ENCODE measurements at places on chromosomes 3 and 15.

- DNase-seq, result no peak
These were observed 1.1 kb downstream of the ASTE1 start for GRCh38 chr3:131025539-131025938.

- DNase-seq, result no peak
These were observed 180.5 kb upstream of the FEZF2 start for GRCh38 chr3:62553811-62554210.

DNA sequence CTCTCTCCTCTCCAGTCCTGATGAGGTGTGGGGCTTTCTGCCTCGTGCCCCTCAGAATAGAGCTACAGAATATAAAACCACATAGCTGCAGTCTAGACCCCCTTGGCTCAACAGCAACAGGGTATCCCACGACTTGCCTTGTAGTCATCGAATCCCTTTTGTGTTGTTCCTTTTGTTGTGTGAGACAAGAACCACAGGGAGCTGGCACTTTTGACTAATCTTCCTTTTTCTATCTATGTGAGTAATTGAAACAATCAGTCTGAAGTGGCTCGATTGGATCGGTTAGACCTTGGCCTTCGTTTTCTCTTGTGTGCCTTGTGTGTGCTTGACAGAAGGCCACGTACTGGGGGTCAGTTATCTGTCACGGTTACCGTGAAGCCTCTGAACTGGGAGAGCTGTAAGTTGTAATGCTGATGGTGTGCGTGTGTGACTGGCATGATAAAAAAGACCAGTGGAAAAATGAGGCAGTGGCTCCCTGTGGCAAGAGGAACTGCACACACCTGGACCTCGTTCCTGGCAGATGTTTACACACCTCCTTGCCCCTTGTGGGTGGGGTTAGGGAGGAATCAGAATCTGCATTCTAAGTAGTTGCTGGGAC lies 23.2 kb upstream of the IQCF6 start:
- DNase-seq, result no peak

DNA sequence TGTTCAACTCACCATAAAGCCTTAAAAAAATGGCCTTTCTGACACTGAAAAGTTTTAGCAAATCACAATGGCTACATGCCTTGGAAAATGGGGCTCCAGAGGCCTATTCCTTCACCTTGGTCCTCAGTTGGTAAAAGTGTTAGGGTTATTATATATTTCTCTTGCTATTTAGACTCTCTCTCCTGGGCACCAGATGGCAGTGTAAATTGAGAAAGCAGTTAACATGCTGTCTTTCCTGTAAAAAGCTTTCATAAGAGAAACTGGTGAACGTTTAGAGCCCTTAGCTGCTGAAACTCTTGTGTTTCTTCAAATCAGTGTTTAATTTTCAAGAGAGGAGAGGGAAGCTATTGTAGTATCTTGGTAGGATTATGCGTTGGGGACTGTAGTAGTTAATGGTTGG lies 89.9 kb downstream of the LRTM1 start:
- no peak for DNase-seq

DNA sequence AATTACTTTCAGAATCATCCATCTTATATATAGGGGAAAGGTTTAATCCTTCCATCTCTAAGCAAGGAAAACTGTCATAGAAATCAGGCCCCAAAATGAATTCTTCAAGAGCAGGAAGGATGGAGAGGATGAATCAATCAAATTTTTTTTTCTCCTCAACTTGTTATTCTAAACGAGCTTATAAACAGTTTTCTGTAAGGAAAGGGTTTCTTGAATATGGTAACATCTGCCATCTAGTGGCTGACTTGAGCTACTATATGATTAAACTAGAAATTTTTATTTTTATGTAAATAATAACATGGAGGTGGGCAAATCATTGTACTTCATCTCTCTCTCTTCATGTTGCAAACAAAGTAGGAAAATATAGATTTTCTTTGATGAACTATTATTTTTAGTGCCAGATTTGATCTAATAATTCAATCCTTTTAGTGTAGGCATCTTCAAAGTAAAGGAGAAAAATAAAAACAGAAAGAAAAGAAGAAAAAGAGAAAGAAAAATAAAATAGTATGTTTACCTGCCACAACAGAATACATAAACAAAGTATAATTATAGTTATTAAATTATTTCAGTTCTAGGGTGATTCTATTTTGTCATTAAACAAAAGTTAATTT lies 146.6 kb downstream of the SERPINI1 start:
- DNase-seq, result no peak

- DNase-seq, result no peak
These were observed 59.7 kb upstream of the LRRN1 start for GRCh38 chr3:3739330-3740060.

GRCh38 chr3:167450195-167450594 lies 23.6 kb downstream of the SERPINI2 start:
- DNase-seq, result no peak

- DNase-seq, result no peak
These were observed 24.9 kb upstream of the KBTBD12 start for GRCh38 chr3:127889976-127890650.

DNA sequence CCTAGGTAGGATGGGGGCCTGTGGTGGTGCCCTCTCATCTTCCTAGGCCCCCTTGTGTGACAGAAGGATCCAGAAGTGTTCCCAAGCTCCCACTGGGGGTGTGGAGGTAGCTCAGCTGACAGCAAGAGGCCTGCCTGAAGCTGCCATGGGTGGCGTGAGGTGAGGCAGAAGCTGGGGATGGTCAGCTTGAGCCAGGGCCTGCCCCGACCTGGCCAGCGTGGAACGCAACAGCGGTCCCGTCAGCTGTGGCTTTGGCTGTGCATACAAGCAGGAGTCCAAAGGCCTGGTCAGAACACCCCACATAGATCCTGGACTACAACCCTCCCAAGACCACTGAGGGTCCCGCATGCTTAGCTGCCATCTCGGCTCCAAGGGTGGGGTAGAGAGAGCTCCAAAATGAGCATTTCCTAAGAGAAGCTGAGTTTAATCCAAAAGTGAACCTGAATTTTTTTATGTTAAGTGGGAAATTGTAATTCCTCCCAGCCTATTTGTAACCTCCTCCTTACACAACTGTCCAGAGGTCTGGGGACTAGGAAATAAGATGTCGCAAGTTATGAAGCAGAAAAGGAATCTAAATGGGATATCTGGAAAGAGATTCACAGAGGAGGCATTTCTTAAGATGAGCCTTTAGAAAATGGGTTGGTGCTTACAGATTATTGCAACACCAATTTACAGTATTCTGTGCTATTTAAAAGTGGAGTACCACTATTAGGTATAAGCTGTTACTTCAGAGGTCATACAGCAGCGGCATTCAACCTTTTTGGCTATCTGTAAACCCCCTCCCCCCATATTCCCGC lies 9.9 kb upstream of the PLA2G4D start:
- no peak for DNase-seq

DNA sequence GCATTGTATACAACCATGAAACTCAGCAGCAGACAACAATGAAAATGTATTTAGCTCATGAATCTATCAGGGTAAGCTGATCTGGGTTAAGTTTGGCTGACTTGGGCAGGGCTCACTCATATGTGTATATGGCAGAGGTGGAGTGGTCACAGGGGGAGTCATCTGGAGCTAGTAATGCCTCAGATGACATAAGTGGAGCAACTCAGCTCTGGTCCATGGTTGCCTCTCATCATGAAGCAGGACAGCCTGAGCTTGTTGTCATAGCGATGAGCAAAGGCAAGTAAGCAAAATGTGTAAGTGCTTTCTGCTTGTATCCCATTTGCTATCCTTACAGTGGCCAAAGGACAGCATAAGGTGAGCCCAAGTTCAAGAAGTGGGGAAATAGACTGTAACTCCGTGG lies 64.5 kb downstream of the ALCAM start:
- no peak for DNase-seq

GRCh38 chr3:4536260-4536659 lies 43.1 kb downstream of the ITPR1 start:
- no peak for DNase-seq

DNA sequence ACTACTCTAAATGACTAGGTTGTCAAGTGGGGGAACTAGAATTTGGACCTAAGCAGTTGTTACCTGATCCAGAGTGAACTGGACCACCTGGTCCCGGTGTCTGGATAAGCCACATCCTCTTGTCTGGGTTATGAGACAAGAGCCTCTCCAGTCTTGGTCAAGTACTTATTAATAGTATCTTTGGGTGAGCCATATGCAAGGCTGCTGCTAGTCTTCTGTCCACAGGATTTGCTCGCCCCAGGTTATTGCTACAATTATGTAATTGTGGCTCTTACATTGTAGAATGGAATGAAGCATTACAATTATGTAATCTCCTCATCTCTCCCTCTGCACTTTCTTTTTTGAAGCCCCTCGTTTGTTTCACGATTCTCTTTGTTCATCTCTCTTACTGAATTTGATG lies 24.0 kb upstream of the AGBL1 start:
- DNase-seq, result no peak

DNA sequence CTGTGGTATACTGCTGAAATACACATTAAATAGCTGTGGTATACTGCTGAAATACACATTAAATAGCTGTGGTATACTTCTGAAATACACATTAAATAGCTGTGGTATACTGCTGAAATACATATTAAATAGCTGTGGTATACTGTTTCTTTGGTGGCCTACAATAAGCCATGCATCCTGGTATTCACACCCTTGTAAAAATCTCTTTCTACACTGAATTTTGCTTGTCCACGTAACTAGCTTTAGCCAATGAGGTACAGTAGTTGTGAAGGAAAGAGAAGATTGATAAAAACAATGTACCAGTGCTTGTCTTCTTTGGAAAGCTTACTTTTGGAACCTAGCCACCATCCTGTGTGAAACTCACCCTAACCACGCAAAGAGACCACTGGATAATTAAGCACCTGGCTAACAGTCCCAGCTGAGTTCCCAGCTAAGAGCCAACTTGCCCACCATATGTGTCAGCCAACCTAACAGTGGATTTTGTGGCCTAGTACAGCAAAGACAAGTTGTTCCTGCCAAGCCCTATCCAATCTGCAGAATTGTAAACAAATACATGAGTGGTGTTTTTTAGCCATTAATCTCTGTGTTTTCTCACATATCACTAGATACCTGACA lies 103.4 kb upstream of the MELTF start:
- DNase-seq, result no peak

GRCh38 chr3:184887574-184887973 lies 75.6 kb downstream of the VPS8 start:
- no peak for DNase-seq

- no peak for DNase-seq
These were observed 33.2 kb downstream of the ITGB5 start for GRCh38 chr3:124854009-124854408.

DNA sequence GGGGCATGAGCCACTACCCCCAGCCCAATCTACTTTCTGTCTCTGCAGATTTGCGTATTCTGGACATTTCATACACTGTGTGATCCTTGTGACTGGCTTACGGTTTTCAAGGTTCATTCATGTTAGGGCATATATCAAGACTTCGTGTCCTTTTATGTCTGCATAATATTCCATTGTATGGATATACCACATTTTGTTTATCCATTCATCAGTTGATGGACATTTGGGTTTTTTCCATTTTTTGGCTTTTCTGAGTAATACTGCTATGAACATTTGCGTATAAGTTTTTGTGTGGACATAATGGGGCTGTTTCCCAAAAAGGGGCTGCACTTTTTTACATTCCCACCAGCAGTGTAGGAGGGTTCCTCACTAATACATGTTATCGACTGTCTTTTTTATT lies 106.6 kb downstream of the PDE8A start:
- no peak for DNase-seq

DNA sequence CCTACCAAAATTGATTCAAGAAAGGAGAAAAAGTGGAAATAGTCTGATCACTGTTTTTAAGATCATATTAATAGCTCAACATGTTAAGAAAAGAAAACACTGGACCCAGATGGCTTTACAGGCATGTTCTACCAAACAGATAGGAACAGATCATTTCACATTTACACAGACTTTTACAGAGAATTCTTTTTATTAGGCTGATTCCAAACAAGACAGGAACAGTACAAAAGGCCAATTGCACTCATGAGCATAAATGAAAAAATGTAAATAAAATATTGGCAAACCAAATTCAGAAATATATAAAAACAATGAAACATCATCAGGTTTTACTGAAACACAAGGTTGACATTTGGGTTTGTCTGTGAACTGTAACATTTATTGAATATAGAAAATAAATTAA lies 106.5 kb downstream of the WNT5A start:
- no peak for DNase-seq

DNA sequence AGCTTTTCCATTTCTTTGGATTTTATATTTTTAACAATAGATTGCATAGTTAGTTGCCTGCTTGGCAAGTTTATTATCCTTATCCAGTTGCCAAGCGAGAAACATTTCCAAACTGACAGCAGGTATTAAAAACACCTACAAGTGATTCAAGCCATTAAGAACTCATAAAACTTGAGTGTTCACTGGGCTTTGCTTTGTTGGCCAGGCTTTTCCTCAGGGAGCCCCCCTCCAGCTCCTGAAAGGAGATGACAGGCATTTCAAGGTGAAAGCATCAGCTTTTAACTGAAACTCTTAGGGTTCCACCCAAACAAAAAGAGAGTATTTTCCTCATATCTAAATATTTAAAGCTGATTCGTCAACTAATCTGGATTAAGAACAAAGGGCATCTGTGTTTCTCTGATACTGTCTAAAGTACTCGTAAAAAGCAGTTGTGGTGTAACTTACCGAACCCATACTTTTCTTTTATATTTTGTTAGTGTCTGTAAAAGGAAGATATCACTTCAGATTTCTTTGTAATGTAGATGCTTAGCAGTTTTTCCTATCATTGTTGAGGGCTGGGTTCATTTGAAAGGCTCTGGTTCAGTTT lies 363.4 kb downstream of the OTOL1 start:
- no peak for DNase-seq

DNA sequence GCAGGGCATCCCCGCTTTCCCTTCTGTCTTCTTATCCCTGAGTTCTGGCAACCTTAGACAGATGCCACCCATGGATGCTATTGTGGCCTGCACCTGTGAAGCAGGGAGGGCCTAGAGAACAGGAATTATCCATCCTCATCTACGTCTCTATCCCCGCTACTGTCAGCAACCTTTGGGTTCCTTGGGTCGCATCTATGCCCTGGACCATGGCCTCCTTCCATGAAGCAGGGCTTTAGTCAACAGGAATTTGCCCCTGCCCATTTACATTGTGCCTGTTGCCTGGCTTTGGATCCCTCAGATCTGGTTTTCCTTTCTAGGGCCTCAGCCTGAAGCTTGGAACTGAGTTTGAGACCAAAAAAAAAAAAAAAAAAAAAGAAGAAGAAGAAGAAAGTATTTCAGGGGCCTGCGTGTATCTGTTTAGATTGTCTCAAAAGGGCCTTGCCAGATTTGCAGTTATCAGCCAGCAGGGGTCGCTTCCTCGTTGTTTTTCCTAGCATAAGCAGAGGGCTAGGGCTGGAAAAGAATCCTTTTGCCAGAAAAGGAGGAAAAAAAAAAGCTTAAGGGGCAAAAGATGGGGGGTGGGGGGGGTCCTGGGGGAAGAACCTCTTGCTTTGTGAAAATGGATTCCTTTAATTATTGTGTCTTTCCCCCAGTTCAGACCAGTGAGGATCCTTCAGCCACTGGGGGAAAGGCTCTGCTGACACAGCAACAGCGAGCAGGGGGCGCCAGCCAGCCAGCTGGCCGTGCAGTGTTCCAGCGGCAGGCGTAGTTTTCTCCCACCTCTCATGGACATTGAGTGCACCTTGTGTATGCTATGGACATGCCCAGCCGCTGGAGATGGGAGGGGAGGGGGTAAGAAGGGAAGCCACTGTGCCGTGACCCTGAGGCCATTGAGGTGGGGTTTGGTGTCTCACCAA lies 65.7 kb upstream of the ALDH1L1 start:
- DNase-seq, result peak; percentile 46

GRCh38 chr15:92164327-92165000 lies 229.2 kb upstream of the ST8SIA2 start:
- no peak for DNase-seq

GRCh38 chr3:194976049-194976451 lies 290.4 kb downstream of the FAM43A start:
- DNase-seq, result no peak

GRCh38 chr3:125001557-125002413 lies 54.0 kb downstream of the HEG1 start:
- no peak for DNase-seq
